ENCODE measurements at places on chromosomes 3 and 15.

- DNase-seq: no peak
Measured at GRCh38 chr15:57146506-57147201, 228.2 kb downstream of the TCF12 start.

- DNase-seq: no peak
Measured at GRCh38 chr3:72821161-72821781, 27.0 kb downstream of the SHQ1 start.

- no peak for DNase-seq
Measured at GRCh38 chr15:36888011-36888992, 212.0 kb downstream of the MEIS2 start.

- no peak for DNase-seq
Measured at GRCh38 chr3:81339040-81339845, 422.2 kb downstream of the GBE1 start.

DNA sequence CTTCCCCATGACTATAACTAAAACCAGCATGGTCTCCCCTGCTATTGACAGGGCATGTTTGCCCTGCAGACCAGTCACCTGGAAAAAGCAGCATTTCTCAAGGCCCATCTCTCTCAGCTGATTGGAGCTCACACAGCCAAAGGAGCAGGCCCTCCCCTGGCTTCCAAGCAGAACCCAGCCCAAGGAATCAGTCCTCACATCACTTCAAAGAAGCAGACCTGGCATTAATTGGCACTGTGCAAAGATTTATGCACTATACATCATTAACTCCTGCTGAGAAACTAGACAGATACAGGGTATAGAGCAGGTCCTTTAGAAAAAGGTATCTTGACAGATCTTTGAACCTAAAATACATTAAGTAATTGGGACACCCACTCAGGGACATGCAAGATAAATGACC is 323.8 kb upstream of the PPP2R3A start:
- no peak for DNase-seq

DNA sequence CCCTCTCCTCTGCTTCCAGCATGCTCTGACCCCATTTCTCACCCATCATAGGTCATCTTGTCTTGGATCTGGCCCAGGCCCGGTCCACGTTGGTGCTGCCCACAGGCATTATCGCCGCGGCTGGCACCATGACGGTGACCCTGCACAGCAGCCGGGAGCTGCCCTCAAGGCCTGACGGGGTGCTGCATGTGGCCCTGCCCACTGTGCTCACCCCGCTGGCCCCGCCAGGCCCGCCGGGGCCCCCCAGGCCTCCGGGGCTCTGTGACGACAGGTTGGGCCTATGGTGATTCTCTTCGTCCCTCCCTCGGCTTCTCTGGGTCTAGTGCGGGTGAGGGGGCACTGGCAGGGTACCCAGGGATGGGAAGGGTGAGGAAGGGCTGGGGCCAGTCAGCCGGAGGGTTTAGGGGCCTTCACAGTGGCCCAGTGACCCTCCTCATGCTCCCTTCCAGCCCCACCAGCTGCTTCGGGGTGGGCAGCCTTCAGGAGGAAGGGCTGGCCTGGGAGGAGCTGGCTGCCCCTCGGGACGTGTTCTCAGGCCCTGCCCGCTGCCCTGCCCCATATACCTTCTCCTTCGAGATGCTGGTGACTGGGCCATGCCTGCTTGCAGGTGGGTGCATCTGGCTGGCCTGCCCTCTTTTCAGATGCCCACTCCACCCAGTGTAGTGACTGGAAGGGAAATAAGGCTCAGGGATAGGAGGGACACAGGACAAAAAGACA is 3.9 kb downstream of the VWA5B2 start:
- DNase-seq: no peak

GRCh38 chr15:74365598-74366445 is 1.6 kb downstream of the CYP11A1 start:
- DNase-seq: no peak

DNA sequence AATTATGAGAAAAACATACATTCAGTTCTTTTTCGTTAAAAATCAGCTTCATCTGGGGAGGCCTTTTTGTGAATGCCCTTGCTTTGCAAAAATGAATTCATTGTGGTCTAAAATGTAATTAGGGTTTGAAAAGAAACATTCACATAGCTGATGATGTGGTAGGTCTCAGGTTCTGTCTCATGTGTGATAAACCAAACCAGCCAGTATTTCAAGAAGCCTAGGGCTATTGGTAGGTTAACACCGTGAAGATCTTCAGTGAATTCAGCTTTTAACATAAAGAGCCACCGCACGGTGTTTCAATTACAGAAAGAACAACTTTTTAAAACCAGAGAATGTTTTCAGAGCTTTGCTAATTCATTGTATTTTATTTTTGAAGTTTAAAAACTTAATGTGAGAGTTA is 41.9 kb downstream of the CTNNB1 start:
- DNase-seq: no peak

- no peak for DNase-seq
Measured at GRCh38 chr3:79361748-79362378, 405.9 kb downstream of the ROBO1 start.

GRCh38 chr15:67736810-67737209 is 88.5 kb upstream of the SKOR1 start:
- DNase-seq: no peak

DNA sequence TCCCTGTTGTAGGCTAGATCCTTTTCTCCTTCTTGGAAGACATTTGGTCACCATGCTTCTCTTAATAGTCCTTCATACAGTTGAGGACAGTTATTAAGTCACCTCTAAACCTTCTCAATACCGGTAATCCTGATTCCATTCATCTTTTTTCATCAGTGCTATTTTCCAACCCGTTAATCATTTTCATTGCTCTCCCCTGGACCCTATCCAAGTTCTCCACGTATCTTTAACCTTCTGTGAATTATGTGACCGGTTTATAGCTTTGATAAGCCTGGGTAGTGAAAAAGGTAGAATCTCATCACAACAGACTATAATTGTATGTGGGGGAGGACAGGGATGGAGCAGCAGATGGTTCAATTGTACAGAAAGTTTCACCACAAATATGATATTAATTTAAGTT is 168.5 kb downstream of the MECOM start:
- no peak for DNase-seq

DNA sequence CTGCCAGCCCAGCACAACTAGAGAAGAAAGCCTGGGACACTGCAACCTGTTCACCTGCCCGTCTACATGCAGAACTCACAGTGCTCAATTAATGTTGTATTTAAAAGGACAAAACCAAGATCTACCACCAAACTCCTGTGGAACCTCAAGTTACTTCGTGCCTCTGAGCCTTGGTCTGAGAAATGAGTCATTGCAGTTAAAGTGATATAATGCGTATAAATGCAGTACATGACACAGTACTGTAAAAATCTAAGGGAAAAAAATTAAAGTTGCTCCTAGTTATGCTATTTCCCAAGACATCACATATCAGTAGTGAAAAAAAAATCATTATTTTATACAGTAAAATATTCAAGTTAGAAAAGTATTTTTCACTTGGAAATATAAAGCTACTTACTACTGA is 138.9 kb downstream of the ZIC4 start:
- DNase-seq: no peak

DNA sequence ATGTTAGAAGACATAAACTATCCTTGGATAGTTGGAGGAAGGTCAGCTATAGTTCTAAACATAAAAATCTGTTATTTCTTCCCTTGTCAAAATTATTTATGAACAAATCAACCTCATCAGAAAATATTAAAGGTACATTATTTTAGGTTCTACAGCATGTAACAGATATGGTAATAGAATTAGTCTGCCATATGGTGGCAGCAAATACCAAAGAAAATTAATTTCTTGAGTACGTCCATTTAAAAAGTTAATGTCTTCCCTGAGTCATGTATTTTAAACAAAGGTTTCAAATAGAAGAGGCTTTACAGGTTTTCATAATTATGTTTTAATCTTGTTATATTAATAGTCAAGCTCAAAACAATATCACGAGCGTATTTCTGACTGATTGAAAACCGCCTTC is 17.9 kb upstream of the ANKRD28 start:
- DNase-seq: no peak

DNA sequence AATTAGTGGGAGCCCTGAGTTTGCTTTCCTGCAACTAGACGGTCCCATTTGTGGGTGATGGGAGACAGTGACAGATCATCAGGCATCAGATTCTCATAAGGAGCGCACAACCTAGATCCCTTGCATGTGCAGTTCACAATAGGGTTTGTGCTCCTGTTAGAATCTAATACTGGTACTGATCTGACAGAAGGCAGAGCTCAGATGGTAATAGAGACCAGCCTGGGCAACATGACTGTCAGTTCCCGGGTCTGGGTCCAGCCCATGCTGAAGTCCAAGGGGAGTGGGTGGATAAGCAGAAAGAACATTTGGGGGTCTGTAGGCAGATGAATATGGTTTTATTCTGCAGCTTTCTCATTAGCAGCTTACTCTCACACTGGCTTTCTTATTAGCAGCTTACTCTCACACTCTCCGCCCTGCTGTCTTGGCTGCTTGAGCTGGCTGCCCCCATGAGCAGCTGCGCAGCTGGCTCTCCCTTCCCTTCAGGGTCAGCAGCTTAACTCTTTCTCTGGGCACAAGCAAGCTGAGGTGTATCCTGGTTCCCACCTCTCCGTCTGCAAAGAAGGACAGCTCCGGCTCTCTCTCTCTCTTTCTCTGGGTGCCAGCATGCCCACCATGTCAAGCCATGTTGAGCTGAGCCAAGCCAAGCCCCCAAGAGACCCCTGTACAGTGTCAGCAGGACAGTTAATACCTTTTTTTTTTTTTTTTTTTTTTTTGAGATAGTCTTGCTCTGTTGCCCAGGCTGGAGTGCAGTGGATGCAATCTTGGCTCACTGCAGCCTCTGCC is 46.5 kb downstream of the KLHDC8B start:
- no peak for DNase-seq

DNA sequence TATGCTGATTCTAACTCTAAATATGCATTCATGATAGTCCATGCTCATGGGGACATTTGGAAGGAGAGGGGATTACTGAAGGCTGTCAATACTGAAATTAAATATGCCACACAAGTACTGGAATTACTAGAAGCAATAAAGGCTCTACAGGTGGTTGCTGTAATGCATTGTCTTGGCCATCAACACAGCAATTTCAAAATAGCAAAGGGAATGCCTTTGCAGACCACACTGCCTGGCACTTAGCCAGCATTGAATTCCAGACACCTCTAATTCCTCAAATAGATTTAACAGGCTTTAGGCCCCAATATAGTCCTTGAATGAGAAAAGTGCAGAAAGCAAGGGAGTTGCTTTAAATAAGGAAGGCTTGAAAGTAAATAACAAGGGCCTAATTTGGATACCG is 115.8 kb upstream of the PLCL2 start:
- no peak for DNase-seq

DNA sequence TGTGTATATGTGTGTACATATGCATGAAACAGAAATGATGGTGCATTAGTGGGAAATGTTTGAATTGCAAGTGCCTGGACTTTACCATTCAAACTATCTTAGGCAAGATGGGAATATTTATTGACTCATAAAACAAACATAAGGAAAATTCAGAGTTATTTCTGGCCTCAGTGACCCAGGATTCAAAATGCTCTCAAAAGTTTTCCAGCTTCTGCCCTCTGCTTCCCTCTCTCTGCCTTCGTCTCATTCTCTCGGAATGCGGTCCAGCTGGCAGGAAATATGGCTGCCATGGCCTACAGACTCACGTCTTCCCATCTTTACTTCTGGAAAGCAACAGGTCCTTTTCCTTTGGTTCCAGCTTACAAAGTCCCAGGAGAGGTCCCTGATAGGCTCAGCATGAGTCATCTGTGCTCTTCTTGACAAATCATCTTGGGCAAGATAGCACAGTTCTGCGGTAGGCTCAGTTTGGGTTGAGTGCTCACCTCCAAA is 8.7 kb upstream of the ZNF774 start:
- DNase-seq: no peak

GRCh38 chr15:83842281-83842680 is 188.4 kb downstream of the ADAMTSL3 start:
- no peak for DNase-seq

DNA sequence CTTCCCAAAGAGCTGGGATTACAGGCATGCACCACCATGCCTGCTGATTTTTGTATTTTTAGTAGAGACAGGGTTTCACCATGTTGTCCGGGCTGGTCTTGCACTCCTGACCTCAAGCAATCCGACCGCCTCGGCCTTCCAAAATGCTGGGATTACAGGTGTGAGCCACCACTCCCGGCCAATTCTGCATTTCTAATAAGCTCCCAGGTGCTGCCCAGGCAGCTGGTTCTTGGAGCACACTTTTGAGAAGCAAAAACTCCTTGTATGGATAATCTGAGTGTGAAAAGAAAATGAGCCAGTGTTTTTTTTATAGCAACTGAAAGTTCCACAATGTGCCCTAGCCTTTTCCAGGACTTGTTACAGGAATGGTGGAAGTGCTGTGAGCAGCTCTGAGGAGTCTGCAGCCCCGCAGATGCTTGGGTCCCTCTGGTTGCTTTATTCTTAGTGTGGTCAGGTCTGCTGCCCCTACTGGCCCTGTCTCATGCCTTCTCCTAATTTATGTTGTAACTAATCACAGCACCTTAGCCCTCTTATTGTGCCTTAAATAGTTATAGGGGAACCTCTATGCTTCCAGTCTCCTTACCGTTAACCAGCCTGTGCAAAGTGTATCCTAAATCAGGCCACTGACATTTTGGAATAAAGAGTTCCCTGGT is 13.5 kb upstream of the KCNAB1 start:
- no peak for DNase-seq

GRCh38 chr3:70703305-70704102 is 391.1 kb upstream of the MDFIC2 start:
- no peak for DNase-seq

GRCh38 chr3:166582236-166582635 is 745.0 kb upstream of the BCHE start:
- DNase-seq: no peak

DNA sequence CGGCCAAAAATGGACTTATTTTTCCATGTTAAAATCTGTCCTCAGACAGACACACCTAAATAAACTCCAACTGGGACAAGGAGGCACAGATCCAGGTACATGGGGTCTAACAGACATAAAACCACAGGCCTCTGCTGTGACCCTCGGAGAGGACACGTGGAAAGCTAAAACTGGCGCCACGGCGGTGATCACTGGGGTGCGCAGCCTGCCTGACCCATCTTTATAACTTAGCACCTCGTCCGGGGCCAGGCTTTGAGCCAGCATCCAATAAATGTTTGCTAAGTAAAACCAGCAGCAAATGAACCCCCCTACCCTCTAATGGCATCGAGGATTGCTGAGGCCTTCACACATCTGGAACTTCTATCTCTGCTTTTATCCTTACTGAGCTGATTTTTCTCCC is 15.3 kb downstream of the PCSK6 start:
- no peak for DNase-seq

DNA sequence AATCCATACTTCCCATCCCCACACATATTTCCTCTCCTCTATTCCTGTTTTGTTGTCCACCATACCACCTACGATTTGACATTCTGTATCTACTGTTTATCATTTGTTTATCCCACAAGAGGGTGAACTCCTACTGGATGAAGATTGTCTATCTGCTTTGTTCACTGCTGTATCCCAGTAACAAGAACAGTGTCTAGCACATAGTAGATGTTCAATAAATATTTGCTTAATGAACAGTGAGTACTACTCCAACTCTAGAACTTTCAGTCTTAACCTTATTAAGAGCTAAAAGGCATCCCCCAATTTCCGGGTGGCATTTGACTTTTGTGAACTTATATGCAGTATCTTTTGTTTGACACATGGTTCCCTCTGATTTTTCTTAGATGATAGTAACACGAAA is 1.3 kb downstream of the PYGO1 start:
- DNase-seq: no peak

- no peak for DNase-seq
Measured at GRCh38 chr15:36053746-36054145, 507.8 kb upstream of the DPH6 start.

- DNase-seq: no peak
Measured at GRCh38 chr3:126181398-126181725, 976 bp upstream of the ALDH1L1 start.

Data from stimulated activated CD4-positive, alpha-beta T cell treated with anti-CD3 and anti-CD28 coated beads, Interleukin-4, amount 100 ng/mL, for 4 hours (primary cell).